Thymus (tissue), 14 donors: ENCODE measurements at places on chromosomes 7 and 10.

GRCh38 chr10:99619090-99619800, 994 bp downstream of the SLC25A28 start:
- no peaks in the 10 kb centered on the region for H3K27me3 ChIP-seq
- peaks cover 15% of the 10 kb centered on the region for H3K4me1 ChIP-seq
- H3K4me3 ChIP-seq = peak overlapping the region; percentile 90
- peak; percentile 7 for DNase-seq

DNA sequence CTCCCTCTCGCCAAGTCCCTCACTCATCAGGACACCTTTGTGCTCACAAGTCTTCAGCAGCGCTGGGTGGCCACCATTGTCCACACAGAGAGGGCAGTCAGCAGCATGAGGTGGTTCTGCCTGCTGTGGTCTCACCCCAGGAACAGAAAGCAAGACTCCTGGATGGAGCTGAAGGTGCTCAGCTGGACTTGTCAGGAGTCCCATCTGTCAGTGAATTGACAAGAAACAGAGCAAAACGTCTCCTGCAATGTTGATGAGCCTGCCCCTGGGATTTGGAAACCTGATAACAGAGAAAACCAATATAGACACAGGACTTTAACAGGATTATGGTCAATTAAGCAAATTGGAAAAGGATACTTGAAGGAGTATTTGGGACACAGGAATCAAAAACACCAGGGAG, 122.2 kb upstream of the PRSS58 start:
- no peak overlapping the region for H3K4me3 ChIP-seq
- H3K36me3 ChIP-seq = no peaks in the 10 kb centered on the region
- peaks cover 24% of the 10 kb centered on the region for H3K4me1 ChIP-seq
- H3K27ac ChIP-seq = peak overlapping the region; percentile 56
- H3K27me3 ChIP-seq = no peaks in the 10 kb centered on the region

DNA sequence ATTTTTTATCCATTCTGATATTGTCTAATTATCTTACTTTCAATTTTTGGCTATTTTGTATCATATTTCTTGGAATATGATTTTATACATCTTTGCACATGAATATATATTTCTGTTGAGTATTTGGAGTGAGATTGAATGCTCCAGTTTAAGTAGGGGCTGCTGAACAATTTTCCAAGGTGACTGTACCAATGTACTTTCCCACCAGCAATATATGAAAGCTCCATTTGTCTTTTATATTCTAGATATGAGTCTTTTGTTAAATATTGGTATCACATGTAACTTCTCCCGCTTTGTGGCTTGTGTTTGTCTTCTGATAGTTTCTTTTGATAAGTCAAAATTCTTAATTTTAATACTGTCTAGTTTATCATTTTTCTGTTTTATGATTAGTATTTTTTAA, 144.6 kb upstream of the MDFIC start:
- H3K27ac ChIP-seq = no peak overlapping the region
- no peak for DNase-seq
- no peaks in the 10 kb centered on the region for H3K36me3 ChIP-seq
- H3K27me3 ChIP-seq = no peaks in the 10 kb centered on the region
- no peaks in the 10 kb centered on the region for H3K4me1 ChIP-seq

- peaks cover 69% of the 10 kb centered on the region for H3K36me3 ChIP-seq
- no peak overlapping the region for H3K27ac ChIP-seq
- no peak overlapping the region for H3K4me3 ChIP-seq
- no peaks in the 10 kb centered on the region for H3K4me1 ChIP-seq
Measured at GRCh38 chr7:134444198-134444960, 14.5 kb downstream of the AKR1B1 start.

DNA sequence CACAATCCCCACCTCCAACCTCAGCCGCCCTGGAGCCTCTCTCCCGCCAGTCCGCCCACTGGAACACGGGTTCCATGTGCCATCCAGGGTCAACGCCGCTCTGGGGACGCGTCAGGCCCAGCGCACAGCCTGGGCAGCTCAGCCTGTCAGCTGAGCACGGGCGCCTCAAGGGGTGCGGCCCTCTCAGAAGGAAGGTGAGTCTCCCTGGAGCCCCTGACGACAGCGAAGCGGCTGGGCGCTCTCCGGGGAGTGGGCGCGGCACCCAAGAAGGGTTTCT, 1.2 kb upstream of the SLC18A3 start:
- H3K27me3 ChIP-seq = peaks cover 80% of the 10 kb centered on the region
- H3K4me1 ChIP-seq = no peaks in the 10 kb centered on the region
- DNase-seq = no peak
- H3K4me3 ChIP-seq = no peak overlapping the region
- H3K36me3 ChIP-seq = no peaks in the 10 kb centered on the region
- no peak overlapping the region for H3K27ac ChIP-seq

DNA sequence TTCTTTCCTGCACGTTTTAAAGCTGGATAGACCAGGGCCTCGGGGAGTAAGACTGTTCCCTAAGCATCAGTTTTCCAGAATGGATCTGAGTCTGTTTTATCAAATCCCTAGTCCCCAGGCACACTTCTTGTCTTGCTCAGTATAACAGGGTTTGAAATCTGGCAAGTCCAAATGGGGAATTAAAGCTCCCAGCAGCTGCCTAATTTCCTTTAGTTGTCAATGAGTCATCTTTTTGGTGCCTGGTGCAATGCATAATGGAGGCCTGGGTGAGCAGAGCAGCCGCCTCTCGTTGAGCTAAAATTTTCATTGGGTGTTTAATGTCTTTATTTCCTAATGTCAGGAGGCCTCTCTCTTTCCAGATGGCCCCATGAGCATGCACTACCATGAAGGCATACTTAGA, 87.9 kb downstream of the STRA8 start:
- H3K27me3 ChIP-seq = no peaks in the 10 kb centered on the region
- H3K4me3 ChIP-seq = no peak overlapping the region
- H3K36me3 ChIP-seq = no peaks in the 10 kb centered on the region
- H3K27ac ChIP-seq = no peak overlapping the region

DNA sequence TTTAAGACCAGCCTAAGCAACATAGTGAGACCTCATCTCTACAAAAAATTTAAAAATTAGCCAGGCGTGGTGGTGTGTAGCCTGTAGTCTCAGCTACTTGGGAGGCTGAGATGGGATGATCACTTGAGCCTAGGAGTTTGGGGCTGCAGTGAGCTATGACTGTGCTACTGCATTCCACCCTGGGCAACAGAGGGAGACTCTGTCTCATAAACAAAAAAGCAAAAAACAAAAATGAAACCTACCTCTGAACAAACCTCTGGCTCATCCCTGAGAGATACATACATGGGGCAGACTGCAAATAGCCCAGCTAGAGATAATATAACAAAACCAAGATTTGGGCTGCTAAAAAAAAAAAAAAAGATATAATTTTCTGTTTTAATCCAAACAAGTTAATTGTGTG, 19.5 kb downstream of the C10orf67 start:
- H3K4me1 ChIP-seq = no peaks in the 10 kb centered on the region
- no peak for DNase-seq
- no peaks in the 10 kb centered on the region for H3K27me3 ChIP-seq
- H3K4me3 ChIP-seq = no peak overlapping the region

DNA sequence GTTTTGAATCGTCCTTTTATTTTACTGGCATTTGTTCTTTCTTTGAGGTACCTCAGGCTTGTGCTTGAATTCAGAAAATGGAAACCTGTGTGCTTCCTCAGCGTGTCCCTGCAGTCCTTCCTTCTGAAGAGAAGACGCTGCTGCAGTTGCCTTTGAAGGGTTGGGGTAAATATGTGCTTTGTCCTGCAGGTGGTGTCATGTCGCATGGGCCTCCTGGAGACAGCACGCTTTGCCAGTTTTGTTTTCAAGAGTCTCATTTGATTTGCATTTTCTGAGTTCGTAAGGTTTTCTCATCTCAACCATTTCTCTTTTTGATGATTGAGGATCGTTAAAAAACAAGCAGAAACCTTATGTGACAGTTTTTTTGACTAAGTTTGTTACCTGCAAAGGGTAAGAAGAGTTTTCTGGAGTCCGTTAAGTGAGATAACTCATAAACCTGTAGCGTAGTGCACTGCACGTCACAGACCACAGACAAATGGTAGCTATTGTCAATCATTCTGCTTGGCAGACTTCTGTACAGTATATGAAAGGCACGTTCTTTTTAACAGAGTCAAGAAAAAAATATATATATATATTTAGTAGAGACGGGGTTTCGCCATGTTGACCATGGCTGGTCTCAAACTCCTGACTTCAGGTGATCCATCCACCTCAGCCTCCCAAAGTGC, 57.0 kb downstream of the CDC123 start:
- no peaks in the 10 kb centered on the region for H3K27me3 ChIP-seq
- peak; percentile 28 for DNase-seq
- H3K4me3 ChIP-seq = no peak overlapping the region
- H3K27ac ChIP-seq = no peak overlapping the region

DNA sequence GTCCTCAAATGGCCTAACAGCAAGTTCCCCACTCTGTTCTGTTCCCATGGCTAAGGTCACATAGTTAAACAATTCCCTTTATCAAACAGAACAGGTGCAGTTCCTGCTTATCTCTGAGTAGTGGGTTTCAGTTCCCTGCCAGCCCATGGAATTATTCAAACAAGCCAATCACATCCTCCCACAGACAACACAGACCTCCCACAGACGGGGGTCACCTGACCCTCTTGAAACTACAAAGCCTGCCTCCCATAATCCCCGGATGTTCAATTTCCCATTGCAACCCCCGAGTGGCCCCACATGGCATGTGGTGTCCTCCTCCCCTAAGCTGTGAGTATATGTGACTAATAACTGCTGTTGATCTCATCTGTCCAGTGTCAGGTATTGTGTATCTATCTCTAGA, 64.1 kb downstream of the TMEM168 start:
- H3K4me3 ChIP-seq = no peak overlapping the region
- H3K4me1 ChIP-seq = no peaks in the 10 kb centered on the region
- no peaks in the 10 kb centered on the region for H3K27me3 ChIP-seq
- DNase-seq = no peak
- no peak overlapping the region for H3K27ac ChIP-seq

- H3K4me3 ChIP-seq = no peak overlapping the region
- no peak overlapping the region for H3K27ac ChIP-seq
- H3K36me3 ChIP-seq = no peaks in the 10 kb centered on the region
- no peaks in the 10 kb centered on the region for H3K27me3 ChIP-seq
Measured at GRCh38 chr10:126661356-126661755, 9.1 kb downstream of the C10orf90 start.

DNA sequence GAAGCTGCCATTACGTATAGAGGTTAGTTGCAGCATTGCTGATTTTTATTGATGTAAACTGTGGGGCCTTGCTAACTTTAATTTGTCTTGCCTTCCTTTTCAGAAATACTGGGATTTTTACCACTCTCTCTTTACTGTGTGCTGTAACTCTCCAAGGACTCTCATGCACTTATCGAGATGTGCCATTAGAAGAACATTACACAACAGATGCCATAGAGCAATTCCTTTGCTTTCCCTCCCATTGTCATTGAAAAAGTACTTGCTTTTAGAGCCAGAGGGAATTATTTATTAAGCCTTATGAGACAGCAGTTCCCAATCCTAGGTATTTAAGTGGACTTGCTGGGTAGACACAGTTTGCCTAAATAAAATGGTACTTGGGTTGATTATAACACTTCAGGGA, 51.7 kb downstream of the ASB4 start:
- no peak overlapping the region for H3K4me3 ChIP-seq
- H3K27me3 ChIP-seq = no peaks in the 10 kb centered on the region
- no peak for DNase-seq
- no peaks in the 10 kb centered on the region for H3K4me1 ChIP-seq

- no peak overlapping the region for H3K4me3 ChIP-seq
- peak; percentile 10 for DNase-seq
- no peaks in the 10 kb centered on the region for H3K27me3 ChIP-seq
- no peak overlapping the region for H3K27ac ChIP-seq
Measured at GRCh38 chr7:77944183-77945182, 145.9 kb downstream of the PHTF2 start.

DNA sequence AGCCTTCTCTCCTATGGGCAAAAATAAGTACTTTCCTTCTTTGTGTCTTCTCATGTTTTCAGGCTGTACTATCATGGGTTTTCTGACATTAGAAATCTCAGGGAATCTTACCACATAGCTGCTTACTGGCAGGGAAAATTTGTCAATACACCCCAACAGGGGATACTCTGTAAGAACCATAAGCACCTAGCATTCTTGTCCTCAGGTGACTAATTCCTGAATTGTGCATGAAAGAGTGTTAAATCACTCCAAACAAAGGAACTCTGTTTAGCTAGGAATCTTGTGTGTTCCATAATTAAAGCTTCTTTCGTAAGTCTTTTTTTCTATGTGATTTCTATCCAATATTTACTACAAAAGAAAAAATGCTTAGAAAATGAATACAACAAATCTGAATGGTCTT, 206.7 kb upstream of the POT1 start:
- no peak overlapping the region for H3K27ac ChIP-seq
- no peak for DNase-seq
- no peaks in the 10 kb centered on the region for H3K36me3 ChIP-seq
- H3K4me1 ChIP-seq = no peaks in the 10 kb centered on the region
- no peak overlapping the region for H3K4me3 ChIP-seq
- no peaks in the 10 kb centered on the region for H3K27me3 ChIP-seq

DNA sequence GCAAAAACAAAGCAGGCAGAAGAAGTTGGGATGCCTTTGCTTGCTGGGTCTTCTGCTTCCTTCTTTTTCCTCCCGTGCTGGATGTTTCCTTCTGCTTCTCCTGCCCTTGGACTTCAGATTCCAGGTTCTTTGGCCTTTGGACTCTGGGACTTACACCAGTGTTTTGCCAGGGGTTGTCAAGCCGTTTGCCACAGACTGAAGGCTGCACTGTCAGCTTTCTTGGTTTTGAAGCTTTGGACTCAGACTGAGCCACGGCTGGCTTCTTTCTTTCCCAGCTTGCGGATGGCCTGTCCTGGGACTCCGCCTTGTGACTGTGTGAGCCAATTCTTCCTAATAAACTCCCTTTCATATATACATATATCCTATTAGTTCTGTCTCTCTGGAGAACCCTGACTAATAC, 11.3 kb upstream of the LCOR start:
- no peak overlapping the region for H3K27ac ChIP-seq
- H3K4me3 ChIP-seq = no peak overlapping the region
- H3K27me3 ChIP-seq = no peaks in the 10 kb centered on the region
- H3K36me3 ChIP-seq = no peaks in the 10 kb centered on the region
- DNase-seq = no peak
- H3K4me1 ChIP-seq = no peaks in the 10 kb centered on the region

GRCh38 chr7:156907656-156908055, 14.7 kb upstream of the LMBR1 start:
- H3K27me3 ChIP-seq = peaks cover 4% of the 10 kb centered on the region
- no peak for DNase-seq
- no peak overlapping the region for H3K27ac ChIP-seq
- no peak overlapping the region for H3K4me3 ChIP-seq
- peaks cover 3% of the 10 kb centered on the region for H3K4me1 ChIP-seq

- no peaks in the 10 kb centered on the region for H3K4me1 ChIP-seq
- no peak for DNase-seq
- no peak overlapping the region for H3K4me3 ChIP-seq
- H3K36me3 ChIP-seq = no peaks in the 10 kb centered on the region
- H3K27ac ChIP-seq = no peak overlapping the region
Measured at GRCh38 chr7:132347858-132348257, 228.4 kb downstream of the PLXNA4 start.
